ENCODE measurements at places on chromosomes 7 and 10.

- DNase-seq = no peak
These were observed 151.9 kb downstream of the CHRM2 start for GRCh38 chr7:137020351-137020750.

DNA sequence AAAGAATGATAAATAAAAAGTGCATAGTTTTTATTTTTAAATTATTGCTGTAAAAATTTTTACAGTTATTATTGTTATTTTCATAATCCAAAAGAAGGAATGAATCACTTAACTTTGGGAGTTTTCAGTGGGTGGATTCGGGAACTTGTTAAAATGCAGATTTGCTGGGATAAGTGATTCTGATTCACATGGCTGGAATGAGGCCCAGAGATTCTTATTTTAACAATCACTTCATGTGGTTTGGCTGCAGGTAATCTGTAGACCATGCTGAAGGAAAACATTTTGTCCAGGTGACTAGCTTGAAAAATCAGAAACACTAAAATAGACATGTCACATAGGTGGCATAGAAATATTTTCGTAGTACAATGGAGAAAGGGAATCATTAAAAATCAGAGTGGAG lies 13.9 kb downstream of the CROT start:
- no peak for DNase-seq

DNA sequence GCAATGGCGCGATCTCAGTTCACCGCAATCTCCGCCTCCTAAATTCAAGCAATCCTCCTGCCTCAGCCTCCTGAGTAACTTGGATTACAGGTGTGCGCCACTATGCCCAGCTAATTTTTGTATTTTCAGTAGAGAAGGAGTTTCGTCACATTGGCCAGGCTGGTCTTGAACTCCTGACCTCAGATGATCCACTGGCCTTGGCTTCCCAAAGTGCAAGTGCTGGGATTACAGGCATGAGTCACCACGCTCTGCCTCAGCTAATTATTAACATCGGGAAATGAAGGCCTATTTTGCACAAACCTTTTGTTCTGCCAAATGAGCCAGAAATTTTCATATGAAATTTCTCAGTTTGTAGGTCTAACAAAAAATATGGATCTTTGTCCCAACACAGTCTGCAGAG lies 106.7 kb upstream of the ODAD2 start:
- DNase-seq = no peak

DNA sequence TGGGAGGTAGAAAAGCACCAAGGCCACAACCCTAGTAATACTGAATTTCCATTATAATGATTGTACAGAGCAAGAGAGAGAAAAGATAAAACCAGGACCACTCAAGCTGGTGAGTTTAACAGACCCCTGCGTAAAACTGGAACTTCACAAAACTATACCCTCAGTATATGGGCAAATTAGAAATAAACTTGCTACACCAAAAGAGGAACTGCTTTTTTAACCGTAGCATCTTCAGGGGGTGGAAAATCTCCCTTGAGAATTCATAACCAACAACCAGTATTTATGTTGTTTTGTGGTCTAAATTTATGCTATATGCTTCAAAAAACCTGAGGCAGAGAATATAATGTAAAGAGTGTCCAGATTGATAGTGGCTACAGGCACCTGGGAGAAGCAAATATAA lies 171.2 kb downstream of the SGMS1 start:
- DNase-seq = no peak

DNA sequence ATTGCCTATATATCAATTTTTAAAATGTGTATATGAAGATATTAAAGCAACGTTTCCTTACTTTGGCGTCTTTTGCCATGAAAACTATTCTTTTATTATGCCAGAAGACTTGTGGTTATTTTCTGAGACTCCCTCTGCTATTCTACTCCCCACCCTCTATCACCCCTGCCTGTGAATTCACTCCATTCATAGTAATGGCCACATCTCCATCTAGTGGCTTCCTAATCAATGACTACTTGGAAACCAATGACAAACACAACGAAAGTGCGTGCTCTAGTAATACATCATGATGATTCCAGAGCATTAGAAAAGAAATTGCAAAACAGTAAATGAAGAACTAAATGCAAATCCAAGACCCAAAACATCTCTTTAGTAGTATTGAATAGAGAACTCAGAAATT lies 186.7 kb upstream of the HGF start:
- DNase-seq = no peak

DNA sequence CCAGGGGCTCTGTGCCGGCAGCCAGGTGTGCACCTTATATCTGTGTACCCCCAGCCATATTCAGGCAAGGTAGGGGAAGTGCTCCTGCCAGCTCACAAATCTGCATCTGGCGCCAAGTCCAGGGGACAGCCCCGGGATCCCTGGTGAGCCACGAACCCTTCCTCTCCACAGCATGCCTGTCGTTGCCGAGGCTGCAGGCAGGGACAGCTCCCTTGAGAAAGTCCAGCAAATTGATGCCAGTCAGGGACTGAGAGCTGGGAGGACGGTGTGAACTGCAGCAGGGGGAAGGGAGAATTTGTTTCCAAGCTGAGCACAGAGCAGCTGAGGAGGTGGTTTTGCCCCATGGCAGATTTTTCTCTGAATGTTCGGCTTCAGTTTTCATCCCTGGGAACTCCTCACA lies 919 bp downstream of the PLA2G12B start:
- no peak for DNase-seq
